CMK (cell line): ENCODE measurements at places on chromosomes 1 and 21.

DNA sequence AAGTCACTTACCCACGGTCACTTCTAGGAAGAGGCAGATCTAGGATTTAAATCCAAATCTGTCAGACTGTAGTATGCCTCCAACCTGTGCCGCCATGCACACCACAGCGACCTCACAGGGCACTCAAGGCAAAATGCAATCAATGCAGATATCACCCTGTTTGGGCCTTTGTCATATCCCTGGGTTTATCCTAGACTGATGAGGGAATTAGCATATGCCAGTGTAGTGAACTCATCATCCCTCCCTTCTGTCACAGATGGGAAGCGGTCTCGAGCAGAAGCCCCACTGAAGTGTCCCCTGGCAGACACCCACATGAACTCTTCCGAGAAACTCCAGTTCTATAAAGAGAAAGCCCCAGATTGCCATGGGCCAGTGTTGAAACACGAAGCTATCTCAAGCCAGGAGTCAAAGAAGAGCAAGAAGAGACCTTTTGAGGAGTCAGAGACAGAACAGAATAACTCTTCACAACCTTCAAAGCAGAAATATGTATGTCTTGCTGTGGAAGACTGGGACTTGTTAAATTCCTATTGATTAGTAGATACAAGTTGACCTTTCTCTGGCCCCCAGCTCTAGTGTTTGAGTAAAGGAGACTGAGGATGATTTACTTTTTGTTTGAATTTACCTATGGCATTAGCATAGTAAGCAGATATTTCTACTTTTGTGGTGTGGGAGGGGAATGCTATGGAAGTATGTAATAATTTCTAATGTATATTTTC is 21.4 kb downstream of the LRRC42 start:
- DNase-seq = no peak

GRCh38 chr1:30966690-30967369 is 58.3 kb upstream of the SDC3 start:
- DNase-seq = no peak

DNA sequence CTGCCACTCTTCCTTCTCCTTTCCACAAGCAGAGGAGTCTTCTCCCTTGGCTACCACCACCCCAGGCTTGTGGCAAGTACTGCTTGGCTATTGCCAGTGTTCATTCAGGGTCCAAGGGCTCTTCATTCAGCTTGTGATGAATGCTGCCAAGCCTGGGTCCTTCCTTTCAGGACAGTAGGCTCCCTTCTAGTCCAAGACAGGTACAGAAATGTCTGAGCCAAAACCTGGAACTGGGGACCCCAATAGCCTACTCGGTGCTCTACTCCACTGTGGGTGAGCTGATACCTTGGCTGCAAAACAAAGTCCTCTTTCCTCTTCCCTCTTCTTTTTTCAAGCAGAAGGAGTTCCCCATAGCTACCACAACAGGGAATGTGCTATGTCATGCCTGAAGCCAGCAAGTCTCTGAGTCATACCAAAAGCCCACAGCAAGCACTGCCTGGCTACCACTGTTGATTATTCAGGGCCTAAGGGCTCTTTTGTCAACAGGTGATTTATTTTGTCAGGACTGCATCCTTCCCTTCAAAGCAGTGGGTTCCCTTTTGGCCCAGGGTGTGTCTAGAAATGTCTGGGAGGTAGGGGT is 268.9 kb downstream of the HHAT start:
- no peak for DNase-seq

- no peak for DNase-seq
These were observed 24.7 kb downstream of the ADAMTS1 start for GRCh38 chr21:26820509-26820908.

GRCh38 chr21:34367320-34367935 is 3.6 kb downstream of the KCNE2 start:
- DNase-seq = no peak

GRCh38 chr1:154837672-154838171 is 32.4 kb downstream of the KCNN3 start:
- no peak for DNase-seq

- no peak for DNase-seq
These were observed 39.6 kb downstream of the PTPRF start for GRCh38 chr1:43570277-43570676.
